ENCODE measurements at places on chromosomes 1 and 21.

DNA sequence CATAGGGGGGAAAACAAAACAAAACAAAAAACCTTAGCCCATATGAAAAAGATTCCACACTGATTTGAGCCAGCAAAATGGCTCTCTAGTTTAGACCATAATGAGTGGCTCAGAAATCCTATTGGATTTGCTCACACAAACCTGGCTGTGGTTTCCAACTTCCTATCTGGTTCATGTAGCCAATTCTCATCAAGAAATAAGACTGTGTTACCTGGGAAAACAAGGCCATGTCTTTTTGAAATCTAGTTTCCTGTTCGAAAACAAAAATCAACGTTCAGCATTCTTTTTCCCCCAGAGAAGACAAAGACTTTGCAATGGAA is 69.2 kb downstream of the TBX15 start:
- no peak for DNase-seq

- no peak for DNase-seq
Observed at GRCh38 chr1:213291526-213291925, 240.5 kb downstream of the RPS6KC1 start.

GRCh38 chr1:59670662-59671061 is 144.1 kb upstream of the HOOK1 start:
- DNase-seq = no peak

DNA sequence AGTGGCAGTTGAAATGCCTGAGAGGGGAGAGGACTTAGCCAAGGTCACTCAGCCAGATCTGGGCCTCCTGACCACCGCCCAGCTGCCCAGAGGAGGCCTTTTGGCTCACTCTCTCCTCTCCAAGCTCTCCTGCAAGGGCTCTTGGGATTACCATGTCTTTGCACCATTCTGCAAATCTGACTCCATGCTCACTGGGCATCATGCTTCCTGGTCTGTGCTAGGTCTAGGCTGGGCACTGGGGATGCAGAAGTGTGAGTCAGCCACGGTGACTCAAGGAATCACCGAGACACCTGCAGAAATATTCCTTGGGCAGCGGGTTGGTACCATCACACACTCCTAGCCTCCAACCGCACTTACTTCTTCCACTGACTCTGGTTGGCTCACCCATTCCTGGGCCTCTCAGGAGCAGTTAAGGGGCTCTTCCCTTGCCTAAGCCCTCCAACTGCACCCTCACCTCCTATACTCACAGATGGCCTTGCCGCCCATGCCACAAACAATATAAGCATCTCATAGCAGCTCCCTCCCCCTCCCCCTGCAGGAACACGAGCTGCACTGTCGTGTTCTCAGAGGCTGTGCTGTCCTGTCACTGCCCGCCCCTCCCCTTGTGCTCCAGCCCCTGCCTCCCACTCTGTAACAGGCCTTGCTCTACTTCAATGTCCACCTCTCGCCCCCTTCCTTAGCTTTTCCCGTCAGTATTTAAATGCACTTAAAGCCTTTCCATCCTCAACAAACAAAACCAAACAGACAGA is 34.8 kb downstream of the CDCP2 start:
- no peak for DNase-seq

GRCh38 chr1:183218971-183219615 is 33.0 kb downstream of the LAMC2 start:
- peak; percentile 38 for DNase-seq

Measured in retina (tissue), 1 donor.